ENCODE measurements at places on chromosomes 2 and 18.
A peak's percentile ranks its signal among the peaks of the same experiment; 100 is the strongest.

DNA sequence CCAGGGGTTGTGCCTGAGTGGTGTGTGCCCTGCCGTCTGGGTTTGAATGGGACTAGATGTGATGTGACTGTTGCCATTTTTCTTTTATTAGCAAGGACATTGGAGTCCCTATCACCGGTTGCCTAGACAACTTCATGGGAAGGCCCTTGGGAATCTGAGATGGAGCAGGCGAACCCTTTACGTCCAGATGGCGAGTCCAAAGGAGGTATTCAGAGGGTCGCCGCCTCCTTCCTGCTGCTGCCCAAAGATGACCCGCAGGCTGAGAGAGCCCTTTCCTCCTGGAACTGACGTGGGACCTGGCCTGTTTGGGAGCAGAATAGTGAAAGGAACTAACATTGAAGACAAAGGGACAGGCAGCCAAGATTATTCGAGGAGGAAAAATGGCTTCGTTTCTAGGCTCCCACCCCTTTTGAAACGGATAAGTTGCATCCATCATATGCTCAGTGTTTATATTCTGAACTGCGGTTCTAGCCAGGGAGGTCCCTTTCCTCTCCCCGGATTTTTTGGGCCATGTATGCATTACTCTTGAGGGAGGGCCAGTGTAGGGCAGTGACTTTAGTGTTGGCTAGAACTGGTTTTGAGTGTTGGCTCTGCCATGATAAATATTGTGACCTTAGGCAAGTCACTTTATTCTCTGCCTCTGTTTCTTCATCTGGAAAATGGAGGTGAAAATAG is 673 bp downstream of the CENPO start:
- peak; percentile 82 for DNase-seq

DNA sequence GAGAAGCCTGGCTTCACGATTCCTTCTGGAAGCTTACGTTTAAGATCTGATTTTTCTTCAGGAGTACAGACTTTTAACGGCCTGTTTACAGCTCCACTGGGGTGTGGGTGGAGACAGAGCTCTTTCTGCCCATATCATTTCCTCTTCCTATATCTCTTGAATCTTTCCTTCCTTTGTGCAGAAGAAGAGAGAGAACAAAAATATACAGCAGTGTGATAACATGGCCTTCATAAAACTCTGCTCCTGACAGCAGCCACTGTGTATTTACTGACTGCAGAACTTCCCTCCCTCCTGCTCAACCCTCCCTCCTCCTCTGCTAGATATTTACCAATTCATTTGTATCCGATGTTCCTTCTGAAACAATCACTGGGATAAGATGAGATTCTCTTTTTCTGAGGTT is 34.1 kb upstream of the REEP1 start:
- DNase-seq, result no peak

DNA sequence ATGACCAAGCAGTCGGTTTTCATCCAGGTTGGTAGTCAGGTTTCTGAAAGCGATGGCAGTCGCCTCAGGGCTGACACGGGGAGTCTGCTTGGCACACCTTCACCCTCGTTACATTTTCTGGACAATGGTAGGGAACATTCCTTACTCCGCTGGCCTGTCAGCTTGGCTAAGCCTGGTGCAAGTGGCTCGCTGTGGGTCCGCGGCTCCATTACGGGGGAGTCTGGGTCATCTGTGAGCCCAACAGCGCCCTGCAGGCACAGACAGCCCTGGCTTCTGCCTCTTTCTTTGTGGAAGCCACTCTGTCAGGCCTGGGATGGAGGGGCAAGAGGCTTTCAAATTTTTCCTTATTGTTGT is 95.6 kb downstream of the HDAC4 start:
- no peak for DNase-seq

DNA sequence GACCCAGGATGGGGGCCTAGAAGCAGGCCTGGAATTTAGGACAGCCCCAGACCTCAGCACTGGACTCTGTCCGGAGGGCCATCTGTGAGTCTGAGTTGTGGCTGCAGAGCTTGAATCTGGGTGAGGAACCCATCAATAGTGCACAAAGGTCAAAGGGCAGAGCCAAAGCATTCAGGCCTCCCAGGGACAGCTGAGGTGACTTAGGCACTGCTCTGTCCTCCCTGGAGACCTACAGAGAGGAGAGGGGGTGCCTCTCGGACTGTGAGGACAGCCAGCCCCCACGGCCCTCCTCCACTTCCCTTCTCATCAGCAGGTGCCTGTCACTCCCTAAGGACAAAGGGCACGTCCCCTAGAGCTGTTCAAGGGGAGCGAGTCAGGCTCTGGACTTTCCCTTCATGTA is 25.1 kb upstream of the PRLH start:
- DNase-seq, result no peak

DNA sequence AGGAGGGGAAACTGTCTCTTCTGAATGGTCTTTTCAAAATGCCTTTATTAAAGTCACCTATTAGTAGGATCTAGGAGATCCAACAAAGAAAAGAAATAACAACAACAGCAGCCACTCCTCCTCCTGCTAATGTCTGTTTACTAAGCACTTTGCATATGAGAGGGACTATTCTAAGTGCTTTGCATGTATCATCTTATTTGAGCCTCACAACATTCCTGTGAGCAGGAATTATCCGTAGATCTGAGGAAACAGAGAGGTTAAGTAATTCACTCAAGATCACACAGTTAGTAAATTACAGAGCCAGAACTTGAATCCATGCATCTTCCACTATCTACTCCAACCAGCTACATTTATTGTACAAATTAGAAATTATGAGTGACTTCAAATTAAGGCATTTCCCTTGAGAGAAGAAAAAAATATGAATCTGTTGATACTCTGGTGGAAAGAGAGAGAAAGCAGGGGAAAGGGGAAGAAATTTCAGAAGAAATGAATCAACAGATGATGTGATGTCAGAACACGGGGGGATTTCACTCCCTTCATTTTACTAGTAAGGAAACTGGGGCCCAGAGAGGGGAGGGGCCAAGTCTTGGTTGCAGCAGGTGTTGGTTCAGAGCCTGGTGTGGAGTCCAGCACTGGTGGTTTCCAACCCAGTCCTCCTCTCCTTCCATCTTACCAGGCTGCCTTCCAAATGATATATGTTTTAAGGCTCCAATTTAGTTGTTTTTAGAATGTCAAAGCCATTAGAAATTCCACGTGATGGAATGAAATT is 49.7 kb downstream of the TSN start:
- DNase-seq, result peak; percentile 41

DNA sequence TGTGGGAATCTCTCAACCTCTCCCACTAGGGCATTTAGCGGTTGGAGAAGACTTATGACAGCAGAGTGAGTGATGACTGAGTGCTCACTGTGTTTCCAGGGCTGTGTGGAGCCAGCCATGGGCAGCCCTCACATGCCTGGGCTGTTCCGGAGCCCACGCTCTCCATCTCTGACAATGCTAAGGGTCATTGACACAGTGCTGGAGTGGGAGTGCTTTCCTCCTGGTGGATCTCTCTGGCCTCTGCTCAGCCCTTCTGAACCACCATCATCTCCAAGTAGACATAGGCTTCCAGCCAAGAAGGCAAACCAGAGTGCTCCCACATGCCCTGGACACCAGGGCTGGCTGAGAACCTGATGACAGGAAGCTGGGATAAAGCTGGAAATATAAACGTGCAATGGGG is 33.1 kb upstream of the TWIST2 start:
- no peak for DNase-seq

GRCh38 chr18:55546851-55547704 is 40.9 kb downstream of the TCF4 start:
- no peak for DNase-seq

DNA sequence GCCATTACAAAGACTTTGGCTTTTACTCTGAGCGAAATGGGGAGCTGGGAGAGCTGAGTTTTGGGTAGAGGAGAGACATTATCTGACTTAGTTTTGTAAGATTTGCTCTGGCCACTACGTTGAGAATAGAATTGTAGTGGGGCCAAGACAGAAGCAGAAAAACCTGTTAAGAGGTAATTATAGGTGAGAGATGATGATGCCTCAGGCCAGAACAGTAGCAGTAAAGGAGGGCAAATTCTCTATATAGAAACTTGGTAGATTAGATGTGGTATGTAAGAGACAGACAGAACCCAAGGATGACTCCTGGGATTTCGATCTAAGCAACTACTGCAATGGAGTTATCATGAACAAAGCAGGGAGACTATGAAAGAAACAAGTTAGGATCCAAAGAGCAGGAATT is 17.4 kb upstream of the CREB1 start:
- DNase-seq, result no peak

DNA sequence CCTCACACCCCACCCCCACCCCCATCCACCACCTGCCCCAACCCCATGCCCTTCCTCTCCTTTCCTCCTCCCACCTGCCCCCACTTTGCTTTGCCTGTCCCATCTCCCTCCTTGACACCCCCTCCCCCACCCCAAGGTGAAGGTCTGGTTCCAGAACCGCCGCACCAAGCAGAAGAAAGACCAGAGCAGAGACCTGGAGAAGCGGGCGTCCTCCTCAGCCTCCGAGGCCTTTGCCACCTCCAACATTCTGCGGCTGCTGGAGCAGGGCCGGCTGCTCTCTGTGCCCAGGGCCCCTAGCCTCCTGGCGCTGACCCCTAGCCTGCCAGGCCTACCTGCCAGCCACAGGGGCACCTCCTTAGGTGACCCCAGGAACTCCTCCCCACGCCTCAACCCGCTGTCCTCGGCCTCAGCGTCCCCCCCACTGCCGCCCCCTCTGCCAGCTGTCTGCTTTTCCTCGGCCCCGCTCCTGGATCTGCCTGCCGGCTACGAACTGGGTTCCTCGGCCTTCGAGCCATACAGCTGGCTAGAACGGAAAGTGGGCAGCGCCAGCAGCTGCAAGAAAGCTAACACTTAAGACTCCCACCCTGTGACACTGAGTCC is 3.0 kb upstream of the ATP6V1B1 start:
- DNase-seq, result no peak

DNA sequence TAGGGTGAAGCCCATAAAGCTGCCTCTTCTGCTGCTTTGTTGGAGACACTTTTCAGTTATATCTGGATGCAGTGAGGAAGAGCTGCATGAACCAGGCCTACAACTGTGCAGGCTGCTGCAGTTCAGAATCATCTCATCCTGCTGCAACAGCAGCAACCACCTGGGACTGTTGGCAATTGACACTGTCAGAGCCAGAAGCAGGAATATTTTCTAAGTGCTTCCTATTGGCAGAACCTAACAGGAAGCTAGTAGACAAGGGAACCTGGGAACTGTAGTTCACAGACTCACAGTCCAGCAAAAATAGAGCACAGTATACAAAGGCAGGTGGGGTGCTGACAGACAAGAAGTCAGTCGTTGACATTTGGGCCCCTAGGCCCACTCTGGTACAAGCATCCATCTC is 452.9 kb upstream of the SPRED2 start:
- DNase-seq, result no peak

GRCh38 chr18:62450175-62450545 is 72.7 kb upstream of the ZCCHC2 start:
- no peak for DNase-seq

GRCh38 chr2:65429786-65430602 is 2.4 kb downstream of the SPRED2 start:
- no peak for DNase-seq

DNA sequence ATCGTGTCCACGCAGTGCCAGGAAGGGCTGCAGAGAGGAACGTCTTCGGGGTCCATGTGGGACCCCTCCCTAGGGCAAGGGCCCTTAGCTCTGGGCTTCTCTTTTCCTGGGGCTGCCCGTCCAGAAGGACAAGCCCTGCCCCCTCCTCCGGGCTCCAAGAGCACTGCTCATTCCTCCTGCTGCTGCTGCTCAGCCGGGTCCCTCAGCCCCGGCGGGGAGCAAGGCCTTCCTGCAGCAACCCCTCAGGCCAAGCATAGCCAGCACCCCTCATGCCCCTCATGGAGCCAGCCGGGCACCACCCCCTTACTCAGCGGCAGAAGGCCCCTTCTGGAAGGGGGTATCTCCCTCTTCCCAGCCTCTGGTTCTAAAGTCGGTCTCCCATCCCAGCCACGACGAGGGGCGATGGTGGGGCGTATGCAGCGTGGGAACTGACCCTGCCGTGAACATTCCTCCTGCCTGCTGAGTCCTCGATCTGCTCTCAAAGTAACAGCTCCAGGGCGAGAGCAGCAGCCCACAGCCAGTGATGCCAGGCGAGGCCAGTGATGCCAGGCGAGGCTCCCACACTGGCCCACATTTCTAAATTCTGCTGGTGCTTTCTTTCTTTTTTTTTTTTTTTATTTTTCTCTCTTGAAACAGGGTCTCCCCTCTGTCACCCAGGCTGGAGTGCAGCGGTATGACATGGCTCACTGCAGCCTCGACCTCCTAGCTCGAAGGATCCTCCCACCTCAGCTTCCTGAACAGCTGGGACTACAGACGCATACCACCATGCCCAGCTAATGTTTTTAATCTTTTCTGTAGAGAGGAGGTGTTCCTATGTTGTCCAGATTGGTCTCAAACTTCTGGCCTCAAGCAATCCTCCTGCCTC is 99.7 kb downstream of the HDAC4 start:
- DNase-seq, result no peak

- peak; percentile 10 for DNase-seq
These were observed 392.6 kb downstream of the HRH4 start for GRCh38 chr18:24853076-24853475.

- no peak for DNase-seq
These were observed 4.2 kb downstream of the CNDP2 start for GRCh38 chr18:74500372-74500771.

- no peak for DNase-seq
These were observed 138.6 kb upstream of the SERTAD2 start for GRCh38 chr2:64792300-64792699.

GRCh38 chr18:77069931-77070330 is 62.7 kb downstream of the MBP start:
- DNase-seq, result no peak

DNA sequence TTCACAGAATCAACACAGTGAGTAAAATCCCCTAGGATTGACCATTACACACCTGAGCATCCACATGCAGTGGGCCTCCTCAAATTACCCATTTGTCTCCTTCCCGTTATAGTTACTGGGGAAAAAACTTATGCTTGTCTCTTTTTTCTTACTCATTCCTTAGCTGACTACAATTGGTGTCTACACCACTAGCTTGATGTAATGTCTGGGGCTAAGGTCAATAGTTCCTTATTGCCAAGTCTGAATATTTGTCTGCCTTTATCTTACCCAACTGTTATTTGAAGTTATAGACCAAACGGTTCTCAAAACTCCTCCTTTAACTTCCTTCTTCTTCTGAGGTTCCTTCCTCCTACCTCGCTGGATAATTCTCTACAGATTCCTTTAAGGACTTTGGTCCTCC is 41.9 kb upstream of the TMEM17 start:
- DNase-seq, result no peak

DNA sequence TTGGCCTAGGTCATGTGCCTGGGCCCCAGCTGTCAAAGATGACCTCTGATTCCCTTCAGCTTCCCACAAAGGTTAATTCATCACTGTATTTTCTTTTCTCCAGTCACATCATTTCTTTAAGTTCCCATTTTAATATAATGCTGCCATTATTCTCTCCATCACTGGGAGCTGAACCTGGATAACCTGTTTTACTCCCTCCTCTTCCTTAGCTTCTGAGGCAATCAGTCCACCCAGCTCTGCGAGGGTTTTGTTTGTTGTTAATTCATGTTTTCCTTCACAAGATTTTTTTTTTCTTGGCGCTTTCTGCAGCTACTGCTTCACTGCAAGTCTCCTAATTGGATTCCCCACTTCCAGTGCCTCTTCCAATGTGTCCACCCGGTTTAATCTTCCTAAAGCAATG is 5.1 kb upstream of the EML4 start:
- no peak for DNase-seq

GRCh38 chr2:201709049-201709448 is 10.6 kb upstream of the MPP4 start:
- no peak for DNase-seq

All from mesendoderm (in vitro differentiated cells).